ENCODE measurements at places on chromosomes 3 and 15.

- no peak for DNase-seq
Observed at GRCh38 chr3:75176937-75177336, 487.2 kb upstream of the FRG2C start.

- DNase-seq, result no peak
Observed at GRCh38 chr3:147361454-147362420, 44.6 kb downstream of the ZIC4 start.

DNA sequence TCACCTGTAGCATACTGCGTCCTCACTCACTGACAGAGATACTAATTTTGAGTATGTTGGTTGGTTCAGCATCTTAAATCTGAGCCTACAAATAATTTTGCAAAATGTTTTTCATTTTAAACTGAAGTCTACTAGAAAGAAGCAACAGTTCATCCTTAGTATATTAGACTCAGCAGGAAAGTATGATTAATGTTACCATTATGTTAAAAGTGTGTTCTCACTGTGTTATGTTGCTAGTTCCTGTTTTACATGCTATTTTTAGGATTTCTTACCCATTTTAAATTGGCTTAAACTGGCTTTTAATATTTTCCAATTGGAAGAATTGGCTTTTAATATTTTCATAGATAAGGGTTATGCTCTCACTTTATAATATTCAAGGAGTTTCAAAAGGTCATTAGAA is 25.7 kb downstream of the ACKR4 start:
- no peak for DNase-seq

- no peak for DNase-seq
Observed at GRCh38 chr15:77494073-77494867, 73.6 kb downstream of the HMG20A start.

DNA sequence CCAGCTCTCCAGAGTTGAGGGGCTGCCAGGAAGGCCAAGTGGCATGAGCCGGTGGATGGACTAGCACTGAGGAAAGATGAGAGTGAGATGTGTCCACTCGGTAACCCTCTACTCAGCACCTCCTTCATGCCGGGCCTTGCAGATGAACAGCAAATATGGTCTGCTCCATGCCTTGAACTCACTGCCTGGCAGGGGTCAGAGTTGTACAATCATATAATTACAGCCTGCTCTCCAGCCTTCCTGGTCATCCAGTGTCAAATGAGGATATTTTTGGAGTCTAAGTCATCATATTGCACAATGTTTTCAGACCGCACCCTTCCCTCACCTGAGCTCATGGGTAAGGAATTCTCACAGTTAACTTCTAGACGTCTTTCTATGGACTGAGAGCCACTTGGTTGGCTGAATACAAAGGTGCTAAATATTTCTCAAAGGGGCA is 4.9 kb downstream of the MGLL start:
- no peak for DNase-seq

DNA sequence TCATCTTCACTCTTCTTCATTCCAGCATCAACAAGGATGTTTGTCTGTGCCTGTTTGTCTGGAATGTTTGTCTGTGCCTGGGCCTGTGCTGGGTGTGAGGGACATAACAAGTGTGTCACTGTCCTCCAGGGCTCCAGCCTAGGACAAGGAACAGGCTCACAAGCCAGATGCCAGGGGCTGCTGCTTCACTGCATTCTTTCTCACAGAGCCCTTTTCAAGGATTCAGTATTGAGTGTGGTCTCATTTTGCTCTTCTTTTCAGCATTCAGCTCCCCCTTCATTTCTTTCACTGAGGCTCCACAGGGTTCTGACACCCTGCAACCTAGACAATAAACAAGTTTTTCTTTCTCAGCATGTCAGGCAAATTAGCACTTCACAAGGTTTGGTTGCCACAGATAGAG is 43.6 kb upstream of the KY start:
- no peak for DNase-seq

Measured in tongue (tissue), 3 donors.